GM03348 (cell line): ENCODE measurements at places on chromosomes 5 and 9.

DNA sequence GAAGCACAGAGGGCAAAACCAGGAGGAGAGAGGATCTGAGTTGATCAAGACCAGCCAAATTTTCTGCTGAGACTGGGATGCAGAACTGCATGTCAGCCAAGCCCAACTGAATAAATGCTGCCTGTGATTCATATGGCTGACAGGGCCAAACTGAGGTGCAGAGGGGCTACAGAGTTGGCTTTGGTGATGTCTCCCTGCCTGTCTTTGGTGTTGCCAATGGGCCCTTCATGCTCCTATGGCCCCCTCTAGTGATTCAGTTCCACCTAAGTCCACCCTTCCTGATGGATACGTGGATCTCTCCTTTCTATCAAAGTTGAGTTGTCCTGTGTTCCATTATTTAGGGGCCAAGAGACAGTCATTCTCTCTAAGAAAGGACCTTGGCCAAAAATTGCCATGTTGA is 163.6 kb upstream of the TLE4 start:
- peak; percentile 8 for DNase-seq

GRCh38 chr9:115649991-115650472 is 503.6 kb upstream of the PAPPA start:
- DNase-seq: peak; percentile 9

GRCh38 chr9:91036826-91037510 is 235.3 kb downstream of the SYK start:
- DNase-seq: peak; percentile 89

DNA sequence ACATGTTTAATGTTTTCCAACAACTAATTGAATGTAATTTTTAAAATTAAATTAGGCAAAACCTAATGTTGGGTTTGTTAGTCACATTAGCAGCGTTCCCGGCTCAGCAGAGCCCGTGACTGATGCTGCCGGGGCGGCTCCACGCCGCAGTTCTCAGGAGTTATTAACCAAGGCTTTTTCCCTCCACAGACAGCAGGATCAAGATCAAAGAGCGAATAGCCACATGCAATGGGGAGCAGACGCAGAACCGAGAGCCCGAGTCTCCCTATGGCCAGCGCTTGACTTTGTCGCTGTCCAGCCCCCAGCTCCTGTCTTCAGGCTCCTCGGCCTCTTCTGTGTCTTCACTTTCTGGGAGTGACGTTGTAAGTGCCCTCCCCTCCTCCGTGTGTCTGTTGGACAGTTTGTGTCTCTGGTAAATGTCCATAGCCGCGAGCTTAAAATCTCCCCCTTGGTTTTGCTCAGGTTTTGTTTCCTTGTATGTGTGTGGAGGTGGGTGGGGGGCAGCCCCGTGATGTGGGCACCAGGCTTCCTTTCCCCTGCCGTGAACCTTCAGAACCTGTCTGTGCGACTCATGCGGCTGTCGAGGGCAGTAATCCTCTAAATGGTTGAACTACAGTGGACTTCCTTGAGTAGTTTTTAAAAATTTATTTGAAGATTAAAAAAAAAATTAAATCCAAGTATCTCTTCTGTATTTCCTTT is 37.1 kb downstream of the TENT4A start:
- DNase-seq: no peak

GRCh38 chr5:159218595-159219023 is 9.3 kb upstream of the RNF145 start:
- DNase-seq: peak; percentile 15

DNA sequence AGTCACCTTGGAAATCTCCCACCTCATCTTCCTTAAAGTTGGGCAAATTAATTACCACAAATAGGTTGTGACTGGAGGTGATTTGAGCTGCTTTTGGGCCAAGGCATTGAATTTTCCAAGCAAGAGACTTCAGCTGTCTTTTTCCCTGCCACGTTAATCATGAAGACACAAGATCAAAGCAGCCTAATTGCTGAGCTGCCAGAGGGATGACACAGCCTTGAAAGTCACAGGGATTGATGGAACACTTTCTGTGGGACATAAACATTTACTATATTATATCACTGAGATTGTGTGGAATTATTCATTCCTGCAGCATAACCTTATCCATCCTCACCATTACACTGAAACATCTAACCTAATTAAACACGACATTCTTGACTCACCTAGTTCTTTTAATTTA is 172.2 kb downstream of the FAM170A start:
- no peak for DNase-seq
